ENCODE measurements at places on chromosomes 12 and 14.

DNA sequence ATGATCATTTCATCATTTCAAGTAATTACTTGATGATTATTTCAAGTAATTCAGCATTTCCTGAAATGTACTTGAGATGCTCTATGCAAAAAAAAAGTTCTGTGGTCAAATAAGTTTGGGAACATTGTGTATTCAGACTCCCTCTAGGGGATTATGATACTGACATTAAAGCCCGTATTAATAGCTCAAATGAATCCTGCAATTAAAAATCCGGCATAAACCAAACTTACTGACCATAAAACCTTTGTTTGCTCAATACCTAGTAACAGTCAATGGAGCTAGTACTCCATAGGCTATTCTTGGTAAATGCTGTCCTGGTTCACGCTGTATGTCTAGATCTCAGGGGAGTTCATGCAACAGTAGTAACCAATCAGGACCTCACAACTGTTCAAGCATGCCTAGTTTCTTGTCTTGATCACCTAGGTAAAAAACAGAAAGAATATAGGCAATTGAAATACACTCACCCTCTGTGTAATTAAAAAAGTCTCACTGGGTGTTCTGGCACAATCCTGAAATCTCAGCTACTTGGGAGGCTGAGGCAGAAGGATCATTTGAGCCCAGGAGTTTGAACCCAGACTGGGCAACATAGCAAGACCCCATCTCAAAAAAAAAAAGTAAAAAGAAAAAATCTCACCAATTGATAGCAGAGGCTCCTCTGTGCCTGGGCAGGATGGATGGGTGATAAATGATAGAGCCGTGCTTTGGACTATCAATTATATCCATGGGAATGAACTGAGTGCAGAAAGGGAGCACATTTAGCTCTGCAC is 14.1 kb downstream of the ALDH1L2 start:
- DNase-seq = no peak

GRCh38 chr12:47545938-47546609 is 159.8 kb downstream of the RPAP3 start:
- DNase-seq = no peak

DNA sequence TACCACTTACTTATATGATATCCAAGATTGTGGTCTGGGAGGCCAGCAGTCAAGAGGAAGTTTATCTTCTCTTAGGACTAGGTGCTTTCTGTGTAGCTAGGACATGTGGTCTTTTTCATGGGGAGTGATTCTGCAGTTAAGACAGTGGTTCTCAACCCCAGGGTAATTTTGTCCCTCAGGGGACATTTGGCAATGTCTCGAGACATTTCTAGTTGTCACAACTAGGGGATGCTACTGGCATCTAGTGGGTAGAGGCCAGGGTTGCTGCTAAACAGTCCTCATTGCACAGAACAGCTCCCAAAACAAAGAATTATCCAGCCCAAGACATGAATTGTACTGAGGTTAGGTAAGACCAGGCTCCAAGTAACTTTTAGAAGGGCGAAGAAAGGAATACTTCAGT is 20.0 kb downstream of the AMDHD1 start:
- DNase-seq = no peak

GRCh38 chr14:90519262-90519920 is 122.6 kb downstream of the CALM1 start:
- DNase-seq = no peak

GRCh38 chr12:14403711-14404196 is 38.3 kb downstream of the ATF7IP start:
- peak; percentile 51 for DNase-seq

- DNase-seq = no peak
Observed at GRCh38 chr14:90556666-90557450, 160.0 kb downstream of the CALM1 start.

DNA sequence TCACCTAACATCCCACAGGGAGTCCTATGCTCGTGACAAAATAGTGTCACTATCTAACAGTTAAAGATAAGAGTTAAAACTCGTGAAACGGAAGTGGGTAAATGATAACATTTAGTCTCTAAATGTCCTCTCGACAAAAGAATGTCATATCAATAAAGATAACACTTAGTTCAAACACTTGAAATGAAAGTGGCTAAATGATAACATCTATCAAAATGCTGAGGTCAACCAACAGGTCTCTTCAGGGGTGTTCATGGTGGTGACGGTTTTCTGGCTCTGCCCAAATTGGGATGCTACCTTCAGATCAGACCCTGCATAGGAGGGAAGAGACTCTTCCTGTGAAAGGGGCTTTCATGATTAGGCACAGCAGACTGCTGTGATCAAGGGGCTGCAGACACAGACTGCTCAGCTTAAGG is 22.1 kb downstream of the IL26 start:
- DNase-seq = no peak

GRCh38 chr14:22979748-22980392 is 2.5 kb downstream of the AJUBA start:
- DNase-seq = no peak

DNA sequence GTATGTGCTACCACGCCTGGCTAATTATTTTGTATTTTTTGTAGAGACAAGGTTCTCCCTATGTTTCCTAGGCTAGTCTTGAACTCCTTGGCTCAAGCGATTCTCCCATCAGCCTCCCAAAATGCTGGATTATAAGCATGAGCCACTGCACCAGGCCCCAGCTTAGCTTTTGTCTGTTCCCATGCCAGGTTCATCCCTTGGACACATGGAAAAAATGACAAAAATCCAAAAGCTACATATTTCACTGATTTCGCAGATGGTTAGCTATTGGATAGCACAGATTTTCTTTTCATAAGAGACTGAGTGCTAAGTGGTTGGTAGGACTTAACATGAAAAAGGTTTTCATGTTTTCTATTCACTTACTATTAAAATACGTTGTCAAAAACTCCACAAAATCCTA is 286.6 kb upstream of the KITLG start:
- DNase-seq = no peak

- DNase-seq = no peak
Observed at GRCh38 chr12:116563262-116563661, 4.1 kb downstream of the MAP1LC3B2 start.

GRCh38 chr12:64824500-64825142 is at the start of gene TBC1D30:
Gene TBC1D30 (plus strand): TSS chr12:64824647. CDS start chr12:64824880, 233 bp downstream.
- DNase-seq = no peak

DNA sequence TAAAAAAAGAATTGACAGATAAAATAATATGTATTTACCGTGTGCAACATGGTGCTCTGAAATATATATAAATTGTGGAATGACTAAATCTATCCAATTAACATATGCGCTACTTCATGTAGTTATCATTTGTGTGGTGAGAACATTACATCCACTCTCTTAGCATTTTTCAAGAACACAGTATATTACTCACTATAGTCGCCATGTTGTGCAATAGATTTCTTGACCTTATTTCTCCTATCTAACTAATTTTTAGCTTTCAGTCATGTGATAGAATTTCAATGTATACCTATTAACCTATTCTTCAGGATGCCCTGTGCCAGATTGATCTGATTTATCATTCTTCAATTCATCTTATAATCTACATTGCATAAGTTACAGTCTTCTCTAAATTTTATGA is 178.6 kb downstream of the BCAT1 start:
- DNase-seq = no peak

DNA sequence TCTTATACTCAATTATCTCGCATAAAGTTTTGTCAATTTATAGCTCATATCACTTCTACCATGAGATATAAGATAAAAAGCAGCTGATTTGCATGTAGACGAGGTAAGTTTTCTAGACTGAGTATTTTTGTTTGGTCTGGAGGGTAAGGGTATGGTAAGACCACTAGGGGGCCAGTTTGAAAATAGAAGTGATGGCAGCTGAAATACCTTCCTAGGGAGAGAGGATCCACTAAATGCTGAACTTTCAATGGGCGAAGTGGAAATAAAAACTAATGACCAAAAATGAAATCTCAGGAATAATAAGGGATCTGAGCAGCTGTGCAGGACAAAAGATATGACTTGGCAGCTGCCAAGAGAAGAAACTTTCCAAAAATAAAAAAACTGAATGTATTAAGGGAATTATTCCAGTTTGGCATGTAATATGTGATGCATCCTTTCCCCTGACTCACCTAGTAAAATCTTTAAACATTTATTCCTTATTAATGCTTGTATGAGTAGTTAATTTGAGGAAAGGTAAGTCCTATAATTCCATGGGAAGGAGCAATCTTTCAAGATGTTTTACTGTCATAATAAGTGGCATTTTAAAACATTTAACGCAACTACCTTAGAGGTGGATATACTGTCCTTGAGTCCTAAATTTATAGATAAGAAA is 754.5 kb downstream of the C12orf50 start:
- no peak for DNase-seq

DNA sequence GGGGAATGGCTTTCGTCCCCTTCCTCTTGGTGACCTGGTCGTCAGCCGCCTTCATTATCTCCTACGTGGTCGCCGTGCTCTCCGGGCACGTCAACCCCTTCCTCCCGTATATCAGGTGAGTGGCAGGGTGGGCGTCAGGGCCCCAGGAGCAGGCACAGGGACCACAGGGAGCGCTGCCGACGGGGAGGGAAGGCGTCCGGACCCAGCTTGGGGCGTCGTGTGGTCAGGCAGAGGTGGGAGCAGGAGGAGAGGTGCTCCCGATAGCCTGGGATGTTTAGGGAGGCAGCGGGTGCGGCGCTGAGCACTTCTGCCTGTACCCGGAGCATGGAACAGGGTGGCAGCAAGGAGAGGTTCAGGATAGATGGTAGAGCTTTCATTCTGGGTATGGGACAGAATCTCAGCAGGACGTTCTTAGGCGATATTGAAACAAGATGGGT is 444 bp downstream of the DRAM1 start:
- DNase-seq = no peak

- no peak for DNase-seq
Observed at GRCh38 chr14:23887536-23887935, 66.0 kb upstream of the DHRS4 start.

DNA sequence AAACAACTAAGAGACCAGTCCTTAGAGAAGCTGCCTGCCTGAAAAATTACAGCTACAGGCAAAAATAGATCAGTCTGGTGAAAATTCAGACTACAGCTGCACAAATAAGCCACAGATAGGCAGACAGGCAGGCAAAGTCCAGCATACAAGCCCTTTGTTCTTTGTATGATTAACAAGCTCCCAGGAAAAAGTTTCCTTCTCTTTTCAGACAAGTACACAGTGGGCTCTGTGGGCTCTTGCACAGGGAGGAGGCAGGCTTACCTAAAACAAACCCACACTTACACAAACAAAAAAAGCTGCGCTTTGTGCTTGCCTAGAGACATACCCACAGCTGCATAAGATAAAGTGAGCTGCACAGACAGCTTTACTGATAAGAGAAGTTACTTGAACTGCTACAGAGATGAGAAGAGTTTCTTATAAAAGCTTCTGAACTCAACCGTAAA is 7.7 kb downstream of the OR6C68 start:
- DNase-seq = no peak

- DNase-seq = no peak
Observed at GRCh38 chr14:89827265-89827664, 127.3 kb downstream of the EFCAB11 start.

- no peak for DNase-seq
Observed at GRCh38 chr12:22755629-22756028, 130.7 kb downstream of the ETNK1 start.

GRCh38 chr12:52383331-52383730 is 2.1 kb downstream of the KRT84 start:
- DNase-seq = peak; percentile 3

- DNase-seq = no peak
Observed at GRCh38 chr12:53622724-53623123, 3.5 kb downstream of the ATF7 start.

DNA sequence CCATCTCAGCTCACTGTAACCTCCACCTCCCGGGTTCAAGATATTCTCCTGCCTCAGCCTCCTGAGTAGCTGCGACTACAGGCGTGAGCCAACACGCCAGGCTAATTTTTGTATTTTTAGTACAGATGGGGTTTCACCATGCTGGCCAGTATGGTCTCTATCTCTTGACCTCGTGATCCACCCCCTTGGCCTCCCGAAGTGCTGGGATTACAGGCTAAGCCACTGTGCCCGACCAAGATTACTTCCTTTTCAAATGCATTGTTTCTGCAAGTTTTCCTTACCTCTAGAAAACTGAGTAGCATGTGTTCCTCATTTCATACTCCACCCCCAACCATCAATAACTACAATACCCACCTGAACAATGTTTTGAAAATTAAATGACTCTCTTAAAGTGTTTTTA is 13.1 kb downstream of the ARF6 start:
- no peak for DNase-seq

DNA sequence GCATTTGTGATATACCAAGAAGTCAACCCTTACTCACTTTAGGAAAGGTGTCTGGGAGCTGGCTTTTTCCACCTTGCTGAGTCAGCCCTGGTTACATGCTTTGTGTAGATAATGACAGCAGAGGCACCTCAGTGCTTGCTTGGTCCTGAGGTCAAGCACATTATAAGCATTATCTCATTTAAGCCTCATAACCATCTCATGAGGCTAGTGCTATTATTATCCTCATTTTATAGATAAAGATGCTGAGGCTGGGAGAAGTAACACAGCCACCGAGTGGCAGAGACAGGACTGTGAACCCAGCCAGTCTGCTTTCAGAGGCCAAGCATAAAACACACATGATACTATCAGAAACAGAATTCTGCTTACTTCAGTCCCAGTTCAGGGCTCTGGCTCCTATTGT is 29.4 kb downstream of the MAX start:
- no peak for DNase-seq

DNA sequence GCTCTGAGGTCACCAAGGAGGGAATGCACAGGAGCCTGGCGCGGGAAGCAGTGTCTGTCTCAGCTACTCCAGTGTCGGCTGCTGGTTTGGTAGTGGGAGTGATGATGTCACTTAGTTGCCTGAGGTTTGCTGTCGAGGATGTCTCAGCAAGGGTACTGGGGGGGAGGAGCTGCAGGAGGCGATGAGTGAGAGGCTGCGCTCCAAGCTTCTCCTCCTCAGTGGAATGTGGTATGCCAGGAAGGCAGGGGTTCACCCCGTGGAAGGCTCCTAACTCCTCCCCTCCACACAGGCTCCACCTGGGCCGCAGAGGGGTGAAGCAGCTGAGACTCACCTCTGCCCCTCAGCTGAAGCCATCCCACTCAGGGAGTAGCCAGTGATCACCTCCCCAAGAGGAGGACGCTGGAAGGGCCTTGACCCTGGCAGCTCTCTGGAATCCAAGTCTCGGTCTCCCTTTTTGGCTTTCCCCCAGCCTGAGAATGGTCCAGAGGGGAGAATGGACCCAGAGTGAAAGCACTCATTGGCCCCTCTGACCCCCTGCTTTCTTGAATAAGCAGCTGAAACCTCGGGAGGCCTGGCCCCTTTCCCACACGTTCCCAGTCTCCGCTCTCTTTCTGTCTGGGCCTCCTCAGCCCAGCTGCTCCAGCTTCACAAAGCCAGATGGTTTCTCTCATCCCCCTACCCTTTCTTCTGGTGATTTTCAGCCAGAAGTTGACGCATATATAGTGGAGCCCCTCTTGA is 178.9 kb upstream of the FKBP4 start:
- no peak for DNase-seq
